ENCODE measurements at places on chromosomes 4 and X. TPM values are rescaled to one million over a fixed set of nuclear protein-coding genes. Genes with fewer than 3 reads are reported as not detected.

The ARHGAP24 gene
- total RNA-seq, result 79.4 TPM

The CT45A5 gene
- total RNA-seq, result 1.00 TPM

The RAB40AL gene
- 1.4 TPM for total RNA-seq

The EFHC2 gene
- 8.3 TPM for total RNA-seq

The HAUS7 gene
- total RNA-seq, result 31.6 TPM

The CFAP99 gene
- total RNA-seq, result 2.6 TPM

The AFM gene
- total RNA-seq, result not detected

The ERCC6L gene
- total RNA-seq, result 0.71 TPM

The KLHL15 gene
- 18.9 TPM for total RNA-seq

The PAK3 gene
- 1.4 TPM for total RNA-seq

The RHOXF1 gene
- total RNA-seq, result not detected

The GRIPAP1 gene
- total RNA-seq, result 48.9 TPM

The POU3F4 gene
- not detected for total RNA-seq

The MAGEA2 gene
- not detected for total RNA-seq

The MAGEE2 gene
- 0.18 TPM for total RNA-seq
